ENCODE measurements at places on chromosomes 1 and 21.

GRCh38 chr1:168386949-168387586 lies 106.4 kb downstream of the TBX19 start:
- no peak for DNase-seq

- no peak for DNase-seq
Measured at GRCh38 chr1:159802111-159802510, at the start of gene FCRL6. FCRL6 (plus strand) TSS chr1:159802360; CDS start chr1:159802425, 65 bp downstream.

- DNase-seq, result no peak
Measured at GRCh38 chr21:42414066-42414465, 10.4 kb downstream of the UBASH3A start.

DNA sequence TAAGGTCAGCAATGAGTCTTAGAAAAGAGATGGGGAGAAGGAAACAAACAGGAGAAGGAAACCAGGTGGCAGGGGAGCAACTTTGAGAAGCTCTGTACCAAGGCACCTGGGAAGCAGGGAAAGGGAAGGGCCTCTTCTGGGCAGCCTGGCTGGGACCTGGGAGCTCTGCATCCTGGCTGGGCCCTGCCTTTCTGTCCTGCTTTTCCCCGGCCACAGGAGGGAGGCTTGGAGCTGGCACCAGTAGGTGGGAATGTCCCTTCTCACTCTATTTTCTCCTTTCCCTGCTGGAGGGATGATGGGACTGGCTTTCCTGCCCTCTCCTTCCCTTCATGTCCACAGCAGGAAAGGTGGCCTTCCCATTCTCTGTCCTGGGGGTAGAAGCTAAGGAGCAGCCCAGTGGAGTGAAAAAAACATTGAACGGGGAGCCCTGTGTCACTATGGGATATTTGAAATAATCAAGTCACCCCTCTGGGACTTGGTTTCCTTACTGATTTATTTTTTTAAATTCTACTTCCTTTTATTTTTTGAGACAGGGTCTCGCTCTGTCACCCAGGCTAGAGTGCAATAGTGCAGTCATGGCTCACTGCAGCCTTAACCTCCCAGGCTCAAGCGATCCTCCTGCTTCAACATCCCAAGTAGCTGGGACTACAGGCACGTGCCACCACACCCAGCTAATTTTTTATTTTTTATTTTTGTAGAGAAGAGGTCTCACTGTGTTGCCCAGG lies 5.1 kb upstream of the NES start:
- no peak for DNase-seq

- no peak for DNase-seq
Measured at GRCh38 chr1:230127105-230128054, 60.3 kb downstream of the GALNT2 start.

DNA sequence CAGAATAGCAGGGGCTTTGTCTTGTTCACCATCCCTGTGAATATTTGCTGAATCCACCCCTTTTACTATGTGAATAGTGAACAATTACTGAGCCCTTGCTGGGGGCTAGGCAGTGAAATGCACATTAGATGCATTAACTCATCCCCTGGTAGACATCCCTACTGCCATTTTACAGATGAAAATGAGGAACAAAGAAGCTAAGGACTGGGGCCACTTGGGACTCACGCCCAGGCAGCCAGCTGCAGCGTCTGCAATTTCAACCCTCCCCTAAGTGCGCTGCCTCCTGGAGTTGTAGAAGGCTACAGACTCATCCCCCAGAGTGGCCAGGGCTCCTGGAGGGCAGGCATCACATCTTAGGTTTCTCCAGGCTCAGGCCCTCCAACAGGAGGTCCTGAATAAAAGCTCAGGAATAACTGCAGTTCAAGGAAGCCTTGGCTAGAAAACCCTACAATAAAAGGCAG lies 31.6 kb downstream of the CAPZB start:
- no peak for DNase-seq

- DNase-seq, result no peak
Measured at GRCh38 chr21:44920694-44921604, at the start of gene ITGB2. ITGB2 (minus strand) TSS chr21:44920899; CDS start chr21:44910782, 10,117 bp downstream.

DNA sequence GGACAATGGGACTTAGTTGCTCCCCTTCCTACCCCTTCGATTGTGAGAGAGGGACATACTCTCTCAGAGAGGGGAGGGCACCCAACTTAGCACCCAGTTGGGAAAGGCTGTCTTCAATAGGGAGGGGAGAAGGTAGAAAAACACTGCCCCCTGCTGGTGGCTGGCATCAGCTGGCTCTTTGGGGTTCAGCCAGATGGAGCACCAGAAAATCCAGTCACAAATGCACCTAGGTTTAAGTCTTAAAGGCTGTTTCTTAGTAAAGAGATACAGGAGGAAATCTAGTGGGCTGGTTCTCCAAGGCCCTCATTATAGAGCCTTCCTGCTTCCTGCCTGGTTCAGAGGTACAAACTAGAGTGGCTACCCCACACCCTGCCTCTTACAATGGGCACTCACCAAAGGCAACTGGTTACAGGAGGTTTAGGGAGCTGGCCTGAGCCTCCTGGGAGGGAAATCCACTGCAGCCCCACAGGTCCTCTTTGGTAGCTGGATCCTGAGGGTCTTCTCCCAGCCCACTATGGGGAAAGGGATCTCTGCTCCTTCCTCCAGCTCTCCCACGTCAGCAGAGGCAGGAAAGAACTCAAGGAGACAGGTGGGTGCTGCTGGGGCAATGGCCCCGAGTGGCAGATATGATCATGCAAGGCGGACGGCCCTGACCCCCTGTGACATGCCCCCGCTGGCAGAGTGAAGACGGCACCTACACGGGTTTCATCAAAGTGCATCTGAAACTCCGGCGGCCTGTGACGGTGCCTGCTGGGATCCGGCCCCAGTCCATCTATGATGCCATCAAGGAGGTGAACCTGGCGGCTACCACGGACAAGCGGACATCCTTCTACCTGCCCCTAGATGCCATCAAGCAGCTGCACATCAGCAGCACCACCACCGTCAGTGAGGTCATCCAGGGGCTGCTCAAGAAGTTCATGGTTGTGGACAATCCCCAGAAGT lies 28.3 kb downstream of the EIF2D start:
- DNase-seq, result no peak

- DNase-seq, result no peak
Measured at GRCh38 chr1:92705446-92705845, 79.5 kb downstream of the EVI5 start.

DNA sequence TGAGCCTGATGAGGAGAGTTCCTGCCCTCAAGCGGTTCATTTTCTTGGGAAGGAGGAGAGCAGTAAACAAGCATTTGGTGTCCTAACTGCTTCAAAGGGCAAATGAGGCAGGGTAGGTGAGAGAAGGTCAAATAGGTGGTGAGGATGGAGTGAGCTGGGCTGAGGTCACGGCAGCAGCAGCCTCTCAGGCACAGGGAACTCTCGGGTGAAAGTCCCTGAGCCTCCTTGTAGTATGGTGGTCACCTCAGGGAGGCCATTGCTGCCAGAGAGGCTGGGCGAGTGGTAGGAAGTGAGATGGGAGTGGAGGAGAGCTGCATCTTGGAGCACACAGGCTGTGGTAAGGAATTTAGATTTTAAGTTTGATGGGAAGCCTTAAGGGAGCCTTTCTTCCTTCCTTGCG lies 4.0 kb downstream of the ADARB1 start:
- DNase-seq, result no peak

DNA sequence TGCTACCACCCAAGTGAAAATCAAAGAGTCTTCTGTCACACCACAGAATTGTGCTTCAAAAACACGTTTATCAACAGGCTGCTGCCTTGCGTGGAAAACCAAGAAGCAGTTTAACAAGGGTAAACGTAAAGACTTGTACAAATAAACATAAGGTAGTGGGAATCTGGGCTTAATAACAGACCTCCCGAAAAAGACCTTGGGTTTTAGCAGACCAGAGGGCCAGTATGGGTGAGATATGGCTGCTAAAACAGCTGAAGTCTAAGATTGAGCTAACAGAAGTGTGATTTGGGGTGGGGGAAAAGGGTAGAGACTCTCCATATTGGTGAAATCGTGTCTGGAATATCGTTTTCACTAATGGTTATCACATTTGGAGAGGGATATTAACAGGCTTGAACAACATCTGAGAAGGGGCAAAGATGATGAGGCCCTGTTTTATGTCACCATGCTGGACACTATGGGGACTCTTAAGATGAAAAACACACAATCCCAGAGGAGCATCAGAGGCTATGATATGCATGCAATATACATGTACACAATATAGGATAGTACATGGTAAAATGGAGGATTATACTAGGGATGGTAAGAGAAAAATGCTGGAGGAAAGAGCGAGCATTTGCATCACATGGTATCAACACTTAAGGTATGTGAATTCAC lies 1.4 kb downstream of the MOV10 start:
- DNase-seq, result no peak

- no peak for DNase-seq
Measured at GRCh38 chr1:226967665-226968064, 27.6 kb downstream of the COQ8A start.

DNA sequence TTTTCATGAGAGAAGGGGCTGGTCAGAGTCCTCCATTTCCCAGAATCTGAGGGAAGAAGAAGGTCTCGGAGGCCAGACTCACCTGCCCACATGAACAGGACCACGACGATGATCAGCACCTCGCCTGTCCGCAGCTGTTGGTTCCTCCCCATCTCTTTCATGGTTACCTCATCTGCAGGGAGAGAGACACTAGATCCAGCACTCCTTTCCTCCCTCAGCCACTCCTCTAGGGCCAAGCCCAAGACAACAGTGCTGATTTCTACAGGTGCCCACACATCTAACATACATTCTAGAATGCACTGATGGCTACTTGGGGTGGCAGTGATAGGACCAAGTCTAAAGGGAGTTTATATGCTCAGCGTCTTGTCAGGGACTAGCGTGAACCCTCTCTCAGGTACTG lies 3.0 kb downstream of the FNDC5 start:
- no peak for DNase-seq

- DNase-seq, result no peak
Measured at GRCh38 chr1:116951200-116951935, 41.7 kb downstream of the PTGFRN start.

DNA sequence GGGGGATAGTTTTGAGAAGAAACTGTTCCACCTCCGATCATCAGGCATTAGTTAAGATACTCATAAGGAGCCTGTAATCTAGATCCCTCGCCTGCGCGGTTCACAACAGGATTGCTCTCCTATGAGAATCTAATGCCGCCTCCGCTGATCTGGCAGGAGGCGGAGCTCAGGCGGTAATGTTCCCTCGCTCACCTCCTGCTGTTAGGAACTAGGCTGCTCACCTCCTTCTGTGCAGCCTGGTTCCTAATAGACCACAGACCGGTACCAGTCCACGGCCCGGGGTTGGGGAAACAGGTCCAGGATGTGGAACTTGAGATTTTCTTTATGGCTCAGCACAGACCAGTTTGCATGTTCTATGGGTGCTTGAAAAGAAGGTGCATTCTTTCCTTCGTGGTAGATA lies 27.2 kb upstream of the FAM3B start:
- DNase-seq, result no peak

GRCh38 chr1:109616391-109616790 lies 3.0 kb downstream of the GNAT2 start:
- no peak for DNase-seq

GRCh38 chr1:88890791-88891317 lies 513 bp downstream of the GTF2B start:
- DNase-seq, result no peak

- DNase-seq, result no peak
Measured at GRCh38 chr21:31416465-31416864, 72.4 kb upstream of the TIAM1 start.

DNA sequence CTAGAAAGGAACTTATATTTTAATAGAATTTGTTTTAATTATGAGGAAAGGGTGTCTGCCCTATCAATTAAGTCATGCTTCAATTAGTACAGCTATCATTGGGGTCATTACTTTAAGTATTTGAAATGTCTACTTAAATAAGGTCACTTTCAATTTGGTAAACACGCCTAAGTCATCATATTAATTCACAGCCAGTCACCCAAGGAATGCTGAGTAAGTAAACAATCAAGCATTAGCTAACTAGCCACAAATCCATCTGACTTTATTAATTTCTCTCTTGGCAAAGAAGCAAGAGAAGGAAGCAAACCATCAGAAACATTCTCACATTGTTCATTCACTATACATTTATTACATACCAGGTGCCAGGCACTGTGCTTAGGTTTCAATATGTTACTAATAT lies 1.2 kb upstream of the LRRC52 start:
- DNase-seq, result no peak

DNA sequence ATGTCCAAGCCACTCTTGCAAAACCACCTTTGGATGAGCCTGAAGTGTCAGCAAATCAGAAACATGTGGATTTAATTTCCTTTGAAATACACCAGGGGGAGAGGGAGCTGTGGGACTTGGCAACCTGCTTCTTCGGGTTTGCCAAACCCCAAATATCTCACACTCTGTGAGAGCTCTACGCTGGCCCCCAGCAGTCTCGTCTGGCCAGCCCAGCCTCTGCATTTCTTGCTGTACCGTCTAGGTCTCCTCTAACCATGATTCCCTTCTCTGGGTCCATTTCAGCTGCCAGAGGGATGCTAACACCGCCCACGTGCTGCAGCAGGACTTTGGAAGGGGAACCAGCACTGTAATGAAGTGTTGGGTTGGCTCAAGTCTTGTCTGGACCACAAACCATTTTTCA lies 114.6 kb downstream of the MRPS6 start:
- DNase-seq, result no peak

Measured in NCI-H2081 treated with DMSO at 0.1 percent for 48 hours (cell line).